ENCODE measurements at places on chromosomes 5 and 9.

- DNase-seq, result no peak
Measured at GRCh38 chr5:11482011-11482410, 422.2 kb downstream of the CTNND2 start.

- DNase-seq, result no peak
Measured at GRCh38 chr9:23941051-23941450, 115.0 kb upstream of the ELAVL2 start.

DNA sequence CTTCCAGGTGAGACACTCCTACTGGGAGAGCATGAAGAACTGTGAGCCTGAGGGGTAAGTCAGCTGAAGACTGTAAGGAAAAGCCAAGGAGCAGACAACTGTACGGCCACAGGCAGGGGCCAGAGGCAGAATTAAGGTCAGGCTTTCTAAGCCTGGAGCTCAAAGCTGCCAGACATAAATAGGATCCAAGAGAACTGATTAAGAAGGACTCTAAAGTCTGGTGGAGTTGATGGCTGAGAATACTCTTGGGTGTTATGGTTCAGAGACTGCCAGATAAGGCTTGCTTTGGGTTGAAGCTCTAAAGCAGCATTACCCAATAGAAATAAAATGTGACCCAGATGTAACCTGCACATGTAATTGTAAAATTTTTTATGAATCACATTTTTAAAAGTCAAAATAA, 12.2 kb downstream of the PDE8B start:
- DNase-seq, result no peak

DNA sequence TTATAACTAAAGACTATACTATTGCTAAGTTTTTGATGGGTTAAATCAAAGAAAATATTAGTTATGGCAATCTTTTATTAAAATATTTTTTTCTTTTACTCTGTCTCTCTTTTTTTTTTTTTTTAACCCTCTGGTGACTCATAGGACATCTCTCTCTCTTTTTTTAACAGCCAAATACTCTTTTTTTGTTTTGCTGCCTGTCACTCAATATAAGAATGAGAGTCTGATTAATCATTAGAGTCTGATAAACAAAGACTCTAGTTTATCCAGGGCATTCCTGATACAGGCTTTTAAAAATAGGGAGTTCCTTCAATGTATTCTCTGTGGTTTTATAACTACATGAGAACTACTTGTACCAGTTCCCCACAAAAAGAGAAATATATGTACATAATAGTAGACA, 77.3 kb downstream of the SLC38A9 start:
- DNase-seq, result no peak

Measured in activated naive CD8-positive, alpha-beta T cell treated with anti-CD3 and anti-CD28 coated beads for 36 hours (primary cell).